ENCODE measurements at places on chromosomes 12 and 14.

DNA sequence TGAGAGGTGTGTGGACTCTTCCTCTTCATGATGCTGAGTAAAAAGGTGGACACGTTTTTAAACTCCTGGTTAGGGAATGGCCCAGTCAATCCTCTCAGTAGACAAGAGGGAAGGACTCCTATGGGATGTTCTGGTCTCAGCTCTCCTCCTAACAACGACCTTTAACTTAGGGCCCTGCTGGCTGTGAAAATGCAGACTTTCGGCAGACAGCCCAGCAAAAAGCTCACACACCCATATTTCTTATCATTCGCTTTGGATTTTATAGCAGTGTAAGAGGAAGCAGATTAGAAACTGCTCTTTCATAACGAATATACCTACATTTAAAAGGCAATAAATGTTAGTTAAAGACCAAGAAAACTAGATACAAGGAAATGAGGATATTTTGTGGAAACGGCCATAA lies 18.0 kb upstream of the YARS2 start:
- no peak for DNase-seq

GRCh38 chr12:40692765-40693206 lies 547 bp downstream of the CNTN1 start:
- DNase-seq: peak; percentile 46

GRCh38 chr12:11651785-11652184 lies 2.3 kb downstream of the ETV6 start:
- DNase-seq: no peak

GRCh38 chr14:30748343-30748742 lies 126.0 kb upstream of the COCH start:
- DNase-seq: no peak

- DNase-seq: no peak
These were observed 583.4 kb downstream of the VRK1 start for GRCh38 chr14:97380539-97380941.

DNA sequence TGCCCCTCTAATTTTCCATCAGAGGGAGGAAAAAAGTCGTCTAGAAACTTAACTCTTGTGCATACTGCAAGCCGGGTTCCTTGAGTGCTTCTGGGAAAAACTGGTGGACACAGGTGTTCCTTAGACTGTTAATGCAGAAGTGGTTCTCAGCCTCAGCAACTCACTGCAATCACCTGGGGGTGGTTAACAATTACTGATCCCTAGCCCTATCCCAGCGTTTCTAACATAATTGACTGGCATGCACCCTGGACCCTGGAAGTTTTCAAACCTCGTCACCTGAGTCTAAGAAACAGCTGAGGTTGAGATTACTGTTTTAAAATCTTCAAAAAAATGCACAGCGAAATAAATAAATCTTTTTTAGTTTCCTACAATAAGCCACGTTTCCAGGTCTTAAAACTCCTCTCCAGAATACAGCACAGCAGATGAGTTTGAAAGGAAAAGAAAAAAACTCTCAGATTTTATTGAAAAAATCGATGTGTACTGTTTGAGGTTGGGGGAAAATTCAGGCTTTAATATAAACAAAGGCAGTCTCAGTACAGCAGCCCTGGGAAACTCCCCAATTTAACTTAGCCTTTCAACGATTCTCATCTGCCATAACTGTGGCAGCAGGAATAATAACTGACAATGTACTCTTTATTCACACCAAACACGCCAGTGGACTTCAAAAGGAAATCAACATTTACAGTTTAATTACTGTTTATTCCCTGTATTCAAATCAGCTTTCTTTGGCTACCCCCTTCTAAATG lies 45.4 kb downstream of the PHLDA1 start:
- no peak for DNase-seq

DNA sequence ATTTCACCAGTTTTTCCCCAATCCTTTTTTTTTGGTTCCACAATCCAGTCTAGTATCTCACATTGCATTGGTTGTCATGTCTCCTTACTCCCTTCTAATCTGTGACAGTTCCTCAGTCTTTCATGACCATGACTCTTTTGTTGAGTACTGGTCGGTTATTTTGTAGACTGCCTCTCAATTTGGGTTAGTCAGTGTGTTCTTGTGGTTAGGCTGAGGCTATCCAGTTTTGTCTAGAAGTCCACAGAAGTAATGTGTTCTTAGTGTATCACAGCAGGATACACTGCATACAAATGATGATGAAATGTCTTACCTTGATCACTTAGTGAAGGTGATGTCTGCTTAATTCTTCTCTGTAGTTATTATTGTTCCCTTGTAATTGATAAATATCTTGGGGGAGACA lies 24.8 kb downstream of the PELI2 start:
- no peak for DNase-seq

DNA sequence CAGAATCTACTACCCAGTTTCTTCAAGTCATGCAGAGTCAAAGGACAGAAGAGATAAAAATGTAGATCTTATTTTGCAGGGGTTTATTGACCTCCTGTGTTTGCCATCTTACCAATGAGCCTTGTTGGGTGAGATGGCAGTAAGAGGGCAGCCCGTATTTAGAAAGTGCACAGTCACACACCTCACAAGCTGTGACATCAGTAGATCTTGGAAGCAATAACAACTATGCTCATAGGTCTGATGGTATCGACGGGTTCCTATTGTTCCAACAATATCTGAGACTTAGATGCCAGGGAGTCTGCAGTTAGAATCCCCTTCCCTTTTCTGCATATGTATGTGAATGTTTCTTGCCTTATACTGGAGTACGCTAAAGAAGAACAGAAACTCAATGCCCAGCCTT lies 189.0 kb upstream of the DYRK2 start:
- DNase-seq: no peak

- DNase-seq: no peak
These were observed 32.6 kb downstream of the MOK start for GRCh38 chr14:102272392-102272791.

GRCh38 chr12:68580911-68581310 lies 29.8 kb upstream of the RAP1B start:
- DNase-seq: no peak

- no peak for DNase-seq
These were observed 9.7 kb upstream of the ANKLE2 start for GRCh38 chr12:132771126-132771838.

GRCh38 chr14:99821519-99822508 lies 28.6 kb downstream of the EML1 start:
- DNase-seq: no peak

GRCh38 chr14:40188006-40188405 lies 755.8 kb upstream of the FBXO33 start:
- DNase-seq: no peak

- DNase-seq: peak; percentile 51
These were observed 645 bp downstream of the JDP2 start for GRCh38 chr14:75428230-75429104.

Data from right lobe of liver (tissue), 6 donors.